ENCODE measurements at places on chromosomes 6 and 20.

DNA sequence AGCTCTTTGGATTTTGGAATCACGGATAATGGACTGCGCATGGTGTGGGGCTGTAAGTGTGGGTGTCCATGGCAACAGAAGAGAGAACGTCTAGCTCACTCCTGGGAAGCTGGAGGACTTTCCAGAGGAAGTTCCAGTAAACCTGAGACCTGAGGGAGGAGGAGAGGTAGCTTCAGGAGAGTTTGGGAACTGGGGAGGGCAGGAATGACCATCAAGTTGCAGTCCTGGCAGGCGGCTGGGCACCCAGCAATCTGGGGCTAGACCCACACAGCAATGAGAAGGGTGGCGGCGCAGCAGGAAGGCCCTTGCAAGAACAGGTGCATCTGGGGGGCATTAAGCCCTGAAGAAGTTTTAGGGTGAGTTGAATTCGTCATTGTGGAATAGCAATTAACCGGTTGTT is 95.9 kb downstream of the FOXC1 start:
- no peak for DNase-seq

GRCh38 chr20:63977739-63978276 is 1.6 kb downstream of the SAMD10 start:
- peak; percentile 30 for DNase-seq

DNA sequence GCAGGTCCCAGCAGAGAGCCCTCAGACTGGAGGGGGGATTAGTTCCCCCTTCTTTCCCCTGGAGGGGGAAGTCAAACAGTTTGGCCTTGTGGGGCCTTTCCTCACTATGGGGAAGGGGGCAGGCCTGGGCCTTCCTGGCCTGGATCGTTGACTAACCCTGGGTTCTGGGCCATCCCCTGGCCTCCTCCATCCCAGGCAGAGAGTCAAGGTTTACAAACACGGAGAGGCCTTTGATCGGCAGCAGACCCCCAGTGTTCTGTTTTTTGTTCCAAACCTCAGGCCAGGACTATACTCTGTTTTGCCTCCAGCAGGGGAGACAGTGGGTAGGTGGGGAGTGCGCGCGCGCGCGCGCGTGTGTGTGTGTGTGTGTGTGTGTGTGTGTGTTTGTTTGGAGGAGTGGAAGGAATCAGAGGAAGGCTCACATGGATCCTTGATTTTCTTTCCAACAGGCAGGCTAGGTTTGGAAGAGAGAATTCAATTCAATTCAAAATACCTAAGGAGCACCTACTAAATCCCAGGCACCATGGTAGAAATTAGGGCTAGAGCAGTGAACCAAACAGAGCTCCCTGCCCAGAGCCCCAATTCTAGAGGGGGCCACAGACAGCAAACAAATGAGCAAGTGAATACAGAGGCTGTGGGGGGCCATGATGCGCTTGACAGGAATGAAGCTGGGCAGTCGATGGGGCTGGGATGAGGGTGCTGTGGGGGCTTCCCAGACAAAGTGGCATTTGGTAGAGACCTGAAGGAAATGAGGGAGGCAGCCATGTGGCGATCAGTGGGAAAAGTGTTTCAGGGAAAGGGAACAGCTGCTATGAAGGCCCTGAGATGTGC is 14.8 kb downstream of the TP53RK start:
- DNase-seq: no peak

DNA sequence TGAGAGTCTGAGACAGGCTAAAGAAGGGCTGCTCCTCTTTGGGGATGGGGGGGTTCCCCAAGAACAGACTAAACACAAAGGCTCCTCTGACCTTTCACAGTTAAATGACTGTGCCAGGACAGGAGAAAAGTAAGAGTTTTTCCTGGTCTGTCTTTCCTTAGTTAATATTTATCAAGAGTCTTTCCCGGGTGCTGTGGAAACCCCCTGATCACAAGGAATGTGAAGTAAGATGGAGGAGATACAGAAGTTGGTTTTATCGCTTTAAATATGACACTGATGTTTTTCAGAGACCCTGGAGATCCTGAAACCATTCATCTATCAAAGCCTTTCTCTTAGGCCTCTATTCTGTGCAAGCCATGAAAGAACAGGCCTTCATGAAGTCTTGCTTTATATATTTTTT is 105.8 kb downstream of the RNF144B start:
- no peak for DNase-seq

- DNase-seq: no peak
Observed at GRCh38 chr6:44980841-44981240, 347.3 kb upstream of the RUNX2 start.

GRCh38 chr6:26270486-26270861 is 94.5 kb upstream of the BTN3A2 start:
- no peak for DNase-seq
